Suppressor macrophage treated with lipopolysaccharide for 1 hour (primary cell): ENCODE measurements at places on chromosomes 11 and 22.
A peak's percentile ranks its signal among the peaks of the same experiment; 100 is the strongest.

GRCh38 chr11:78325274-78325781, 92.3 kb downstream of the GAB2 start:
- DNase-seq, result no peak

GRCh38 chr11:13701506-13701905, 33.0 kb downstream of the FAR1 start:
- no peak for DNase-seq

DNA sequence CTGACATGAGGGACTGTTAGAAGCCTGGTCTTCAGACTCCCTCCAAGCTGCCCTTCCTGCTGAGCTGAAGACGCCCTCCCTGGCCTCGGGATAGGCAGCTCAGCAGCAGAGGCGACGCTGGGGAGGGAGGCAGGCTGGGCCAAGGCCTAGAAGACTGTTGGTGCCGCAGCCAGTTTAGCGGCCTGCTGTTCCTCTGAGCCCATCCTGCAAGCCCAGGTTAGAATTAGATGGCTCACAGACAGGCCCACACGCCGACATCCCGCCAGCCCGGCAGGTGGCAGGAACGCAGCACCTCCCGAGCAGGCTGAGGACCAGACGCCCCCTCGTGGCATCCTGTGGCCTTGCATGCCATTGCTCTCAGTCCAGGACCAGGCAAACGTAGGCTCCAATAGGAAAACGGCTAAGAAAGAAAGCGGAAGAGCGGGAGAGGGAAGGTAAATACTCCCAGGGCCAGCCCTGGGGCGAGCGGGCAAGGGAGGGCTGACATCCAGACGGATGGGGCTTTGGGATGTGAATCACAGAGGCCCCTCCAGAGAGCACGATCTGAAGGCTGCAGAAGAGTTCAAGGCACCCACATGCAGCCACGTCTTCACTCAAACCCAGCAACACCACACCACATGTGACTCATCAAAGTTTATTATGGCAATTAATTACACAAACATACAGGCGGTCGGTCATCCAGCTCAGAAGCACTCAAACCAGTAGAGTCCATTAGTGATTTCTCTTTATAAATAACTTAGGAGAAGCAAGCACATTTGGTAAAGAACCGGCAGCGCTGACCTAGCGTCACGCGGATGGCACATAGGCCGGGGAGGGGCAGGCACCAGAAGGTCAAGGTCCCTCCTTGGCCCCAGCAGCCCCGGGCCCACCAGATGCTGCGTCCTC, 27.6 kb downstream of the CD5 start:
- DNase-seq, result peak; percentile 92

DNA sequence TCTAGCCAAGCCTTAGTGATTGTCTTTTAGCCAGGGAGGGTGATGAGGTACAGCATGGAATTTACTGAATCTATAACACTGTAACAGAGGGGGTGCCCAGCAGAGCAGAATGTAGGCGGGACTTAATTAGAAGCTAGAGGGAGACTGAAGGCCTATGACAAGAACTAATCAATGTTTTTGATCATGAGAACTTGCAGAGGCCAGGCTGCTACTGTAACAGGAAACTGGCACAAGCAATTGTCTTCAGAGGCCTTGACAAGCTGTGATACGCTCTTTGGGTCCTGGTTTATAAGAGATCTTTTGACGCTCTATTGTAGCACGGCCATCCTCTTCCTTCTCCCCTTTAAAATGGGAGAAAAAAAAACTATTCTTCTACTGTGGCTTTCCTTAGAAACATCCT, 1297.3 kb downstream of the JRKL start:
- no peak for DNase-seq

GRCh38 chr11:26227301-26227746, 104.6 kb upstream of the ANO3 start:
- no peak for DNase-seq

- DNase-seq, result no peak
These were observed 34.3 kb upstream of the CFAP300 start for GRCh38 chr11:102012946-102013345.

- DNase-seq, result no peak
These were observed 48.4 kb upstream of the POU2AF1 start for GRCh38 chr11:111427471-111427912.

GRCh38 chr11:99592266-99592665, 571.5 kb downstream of the CNTN5 start:
- peak; percentile 19 for DNase-seq

DNA sequence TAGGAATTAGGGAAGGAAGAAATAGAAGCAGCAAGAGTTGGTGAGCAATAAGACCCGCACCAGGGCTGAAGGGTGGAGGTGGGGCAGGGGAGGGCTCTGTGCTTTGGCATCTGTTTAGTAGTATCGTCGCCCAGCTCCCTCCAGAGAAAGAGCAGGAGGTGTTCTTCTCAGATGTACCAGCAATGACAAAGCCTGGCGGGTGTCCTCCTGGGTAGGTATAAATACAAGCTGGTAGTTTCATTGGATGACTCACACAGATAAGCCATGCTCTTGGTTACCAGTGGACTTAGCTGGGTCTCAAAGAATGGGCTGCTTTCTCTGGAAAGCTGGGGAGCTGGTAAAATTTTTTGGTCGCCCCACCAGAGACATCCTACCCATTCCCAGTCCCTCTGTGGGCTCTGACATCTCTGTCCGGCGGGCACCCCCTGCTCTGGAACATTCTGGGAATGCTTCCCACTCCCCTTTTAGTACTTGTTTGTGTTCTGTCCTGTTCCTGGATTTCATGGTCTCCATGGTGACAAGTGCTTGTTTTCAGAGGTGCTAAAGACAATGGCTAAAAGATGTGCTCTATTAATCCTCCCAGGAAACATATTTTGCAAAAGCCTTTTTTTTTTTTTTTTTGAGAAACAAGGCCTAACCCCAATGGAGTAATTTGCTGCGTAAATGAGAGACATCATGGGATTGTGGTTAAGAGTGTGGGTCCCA, 15.4 kb upstream of the TUBA8 start:
- no peak for DNase-seq

DNA sequence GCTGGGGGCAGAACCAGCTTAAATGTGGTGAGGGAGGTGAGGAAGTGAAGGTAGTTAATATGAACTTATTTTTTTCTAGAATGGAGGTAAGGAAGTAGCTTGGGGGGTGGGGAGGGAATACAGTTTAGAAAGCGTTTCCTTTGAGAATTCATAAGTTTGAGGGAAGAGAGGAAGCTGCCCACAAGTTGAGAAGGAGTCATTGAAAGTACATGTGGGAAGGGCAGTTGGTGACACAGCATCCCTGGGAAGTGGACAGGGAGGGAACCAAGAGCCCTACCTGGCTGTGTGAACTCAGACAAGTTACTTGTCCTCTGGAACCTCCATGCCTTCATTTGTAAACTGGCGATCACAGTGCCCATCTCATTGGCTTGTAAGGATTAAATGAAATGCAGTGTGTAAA, 125.9 kb upstream of the SPON1 start:
- DNase-seq, result no peak

DNA sequence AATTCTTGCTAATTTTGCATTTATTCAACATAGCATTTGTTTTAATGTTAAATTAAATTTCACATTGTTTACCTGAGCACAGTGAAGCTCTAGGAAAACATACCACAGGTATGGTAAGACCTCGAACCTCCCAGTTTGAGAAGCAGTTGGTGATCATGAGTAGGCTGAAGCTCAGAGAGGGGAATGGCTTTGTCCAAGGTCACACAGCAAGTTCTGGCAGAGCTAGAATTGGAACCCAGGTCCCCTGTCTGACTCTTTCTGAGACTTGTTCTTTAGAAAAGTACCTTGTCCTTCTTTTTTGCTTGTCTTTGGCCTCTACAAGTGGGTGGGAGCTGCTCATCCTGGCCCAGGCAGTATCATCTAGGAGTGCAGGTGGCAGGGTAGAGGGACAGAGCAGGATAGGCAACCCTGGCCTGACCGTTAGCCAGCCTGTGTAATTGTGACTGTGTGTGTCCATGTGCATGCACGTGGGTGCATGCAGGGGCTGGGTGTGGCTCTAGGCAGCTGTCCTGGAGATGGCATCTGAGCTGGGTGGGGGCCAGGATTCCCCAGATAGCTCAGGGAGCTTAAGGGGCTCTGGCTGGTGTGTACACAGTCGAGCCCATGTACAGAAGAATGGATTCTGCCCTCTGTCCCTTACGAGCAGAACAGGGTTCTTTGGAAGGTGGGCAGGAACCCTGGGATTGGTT, 21.6 kb downstream of the PHLDB1 start:
- DNase-seq, result no peak

GRCh38 chr22:17931400-17931825, 92.9 kb downstream of the MICAL3 start:
- no peak for DNase-seq

DNA sequence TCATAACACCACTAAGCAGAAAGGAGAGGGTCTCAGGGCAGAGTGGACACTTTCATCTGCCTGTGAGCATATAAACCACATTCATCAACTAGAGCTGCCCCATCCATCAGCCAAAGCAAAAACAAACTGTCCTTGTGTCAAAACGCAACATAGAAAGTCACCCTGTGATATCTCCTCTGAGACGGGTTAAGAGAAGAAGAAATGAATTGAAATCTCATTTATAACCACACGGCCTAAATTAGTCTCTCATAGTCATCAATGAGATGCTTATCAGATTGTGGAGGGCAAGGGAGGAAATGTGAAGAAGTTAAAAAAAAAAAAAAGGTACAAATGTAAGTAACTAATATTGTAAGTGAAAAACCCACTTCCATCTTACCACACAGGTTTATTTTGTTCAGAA, 75.7 kb downstream of the SIK3 start:
- no peak for DNase-seq

GRCh38 chr11:117094776-117095175, 3.5 kb downstream of the SIK3 start:
- DNase-seq, result no peak

DNA sequence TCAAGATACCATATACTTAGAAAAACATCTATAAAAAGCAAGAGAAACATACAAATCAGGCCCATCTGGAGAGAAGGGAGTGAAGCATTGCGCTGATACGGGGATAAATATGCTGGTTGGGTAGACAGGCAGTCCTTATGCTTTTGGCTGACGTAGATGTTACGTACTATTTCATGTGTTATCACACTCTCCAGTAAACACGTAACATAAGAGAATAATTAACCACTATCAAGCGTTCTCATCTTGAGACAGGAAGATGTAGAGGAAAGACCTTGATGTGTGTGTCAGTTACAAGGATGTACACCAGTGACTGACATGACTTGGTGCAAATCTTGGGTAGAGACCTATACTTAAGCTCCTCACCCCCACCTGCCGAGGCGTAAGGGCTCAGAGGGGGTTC, 86.7 kb upstream of the PRODH start:
- no peak for DNase-seq

- DNase-seq, result peak; percentile 90
These were observed 18.8 kb downstream of the P2RY2 start for GRCh38 chr11:73236854-73237253.
